Activated CD4-positive, alpha-beta T cell treated with anti-CD3 and anti-CD28 coated beads for 4 hours (primary cell): ENCODE measurements at places on chromosomes 5 and 9.

GRCh38 chr9:129697656-129698253 lies 32.3 kb downstream of the PRRX2 start:
- peak; percentile 53 for DNase-seq

DNA sequence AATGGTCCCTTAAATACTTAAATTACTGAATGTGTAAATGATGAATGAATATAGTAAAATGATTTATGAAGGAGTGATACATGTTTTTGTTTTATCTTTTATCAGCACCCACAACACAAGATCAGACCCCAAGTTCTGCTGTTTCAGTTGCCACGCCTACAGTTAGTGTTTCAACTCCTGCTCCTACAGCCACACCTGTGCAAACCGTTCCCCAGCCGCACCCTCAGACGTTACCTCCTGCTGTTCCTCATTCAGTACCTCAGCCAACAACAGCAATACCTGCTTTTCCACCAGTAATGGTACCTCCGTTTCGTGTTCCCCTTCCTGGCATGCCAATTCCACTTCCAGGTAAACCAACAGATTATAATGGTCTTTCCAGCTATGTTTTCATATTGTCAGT lies 16.3 kb downstream of the TCERG1 start:
- DNase-seq, result no peak

GRCh38 chr5:173429489-173430150 lies 101.4 kb upstream of the STC2 start:
- DNase-seq, result no peak

- DNase-seq, result no peak
Measured at GRCh38 chr9:73446306-73446705, 294.6 kb downstream of the ANXA1 start.

- DNase-seq, result no peak
Measured at GRCh38 chr9:73133022-73133651, 18.5 kb upstream of the ANXA1 start.

- DNase-seq, result no peak
Measured at GRCh38 chr5:40233268-40233667, 446.4 kb upstream of the PTGER4 start.

GRCh38 chr5:15929611-15930263 lies 249.9 kb downstream of the MARCHF11 start:
- DNase-seq, result no peak

DNA sequence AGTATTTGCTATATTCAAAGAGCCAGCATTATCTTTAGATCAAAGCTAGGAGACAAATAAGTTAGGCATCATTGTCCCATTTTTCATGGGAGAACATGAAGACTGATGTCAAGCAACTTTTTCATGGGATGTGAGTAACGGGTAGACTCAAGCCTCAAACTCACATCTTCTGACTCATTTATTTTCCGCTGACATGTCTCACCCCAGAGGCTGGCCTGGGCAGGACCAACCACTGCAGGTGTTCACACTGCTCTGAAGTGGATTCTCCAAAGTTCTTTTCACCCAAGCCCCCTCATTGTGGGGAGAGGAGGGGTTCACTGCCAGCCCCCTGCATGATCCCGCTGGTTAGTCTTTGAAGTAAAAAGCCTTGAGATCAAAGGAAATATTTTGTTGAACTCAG lies 34.9 kb upstream of the BASP1 start:
- DNase-seq, result no peak

GRCh38 chr5:89733772-89734171 lies 675.8 kb downstream of the CETN3 start:
- DNase-seq, result no peak

DNA sequence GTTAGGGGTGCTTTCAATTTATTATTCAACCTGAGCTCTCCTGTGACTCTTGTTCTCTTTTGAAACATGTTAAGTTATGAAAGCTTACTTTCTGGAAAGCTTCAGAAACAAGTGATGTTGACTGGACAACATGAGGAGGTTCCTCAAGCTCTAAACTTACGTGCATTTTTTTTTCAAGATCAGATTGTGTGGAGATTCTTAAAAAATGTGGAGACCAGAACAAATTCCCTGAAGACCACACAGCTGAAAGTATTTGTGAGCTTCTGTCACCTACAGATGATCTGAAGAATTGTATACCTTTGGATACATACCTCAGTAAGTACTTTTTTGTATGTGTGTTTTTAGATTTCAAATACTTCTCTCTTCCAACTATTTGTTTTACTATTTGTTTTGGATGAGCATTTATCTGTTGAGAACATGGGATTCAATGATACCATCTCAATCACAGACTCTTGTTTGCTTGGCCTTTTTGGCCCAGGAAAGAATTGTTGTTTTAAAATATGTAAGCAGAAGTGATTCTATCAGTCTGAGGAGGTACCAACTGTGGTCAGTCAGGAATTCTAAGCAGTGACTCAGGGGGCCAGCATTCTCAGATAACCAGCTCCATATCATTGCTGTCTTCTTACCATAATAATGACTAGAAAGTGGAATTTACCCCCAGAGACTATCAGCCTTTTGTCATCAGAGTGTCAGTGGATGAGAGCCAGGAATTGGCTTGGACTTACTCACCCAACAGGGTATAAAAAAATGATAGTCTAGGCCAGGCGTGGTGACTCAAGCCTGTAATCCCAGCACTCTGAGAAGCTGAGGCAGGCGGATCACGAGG lies 34.4 kb upstream of the GLIPR2 start:
- no peak for DNase-seq

DNA sequence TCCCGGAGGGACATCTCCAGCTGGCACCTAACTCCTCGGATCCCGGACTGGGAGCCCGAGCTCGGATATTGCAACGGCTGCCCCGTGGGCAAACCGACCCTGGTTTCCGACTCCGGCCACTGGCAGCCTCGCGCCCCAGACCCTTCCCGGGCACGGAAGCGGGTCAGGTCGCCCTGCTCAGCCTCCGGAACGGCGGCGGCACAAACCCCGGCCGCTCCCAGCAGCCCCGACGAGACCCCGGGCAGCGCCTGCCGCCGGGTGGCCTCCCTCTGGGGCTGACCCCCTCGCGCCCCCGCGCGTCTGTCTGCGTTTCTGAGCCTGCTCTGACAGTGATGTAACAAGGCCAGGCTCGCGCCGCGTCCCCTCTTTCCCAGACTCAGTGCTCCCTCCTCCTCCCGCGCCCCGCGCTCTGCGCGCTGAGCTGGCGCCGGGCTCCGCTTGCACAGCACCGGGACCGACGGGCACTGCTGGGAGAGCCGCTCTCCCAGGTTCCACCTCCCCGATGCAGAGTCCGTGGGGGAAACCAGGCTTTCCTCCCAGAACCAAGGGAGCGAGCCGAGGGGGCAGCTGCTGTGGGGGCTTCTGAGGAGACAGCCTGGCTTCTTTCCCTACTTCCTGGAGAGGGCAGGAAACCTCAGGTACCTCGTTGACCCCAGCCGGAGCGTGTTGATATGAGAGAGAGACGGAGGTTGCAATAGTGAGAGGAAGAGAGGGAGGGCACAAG lies at the start of gene TMEM215:
TSS of gene TMEM215 (plus strand) at position 373 of the 724 bp plus-strand sequence. CDS start 644 bp downstream, outside the sequence.
- no peak for DNase-seq

DNA sequence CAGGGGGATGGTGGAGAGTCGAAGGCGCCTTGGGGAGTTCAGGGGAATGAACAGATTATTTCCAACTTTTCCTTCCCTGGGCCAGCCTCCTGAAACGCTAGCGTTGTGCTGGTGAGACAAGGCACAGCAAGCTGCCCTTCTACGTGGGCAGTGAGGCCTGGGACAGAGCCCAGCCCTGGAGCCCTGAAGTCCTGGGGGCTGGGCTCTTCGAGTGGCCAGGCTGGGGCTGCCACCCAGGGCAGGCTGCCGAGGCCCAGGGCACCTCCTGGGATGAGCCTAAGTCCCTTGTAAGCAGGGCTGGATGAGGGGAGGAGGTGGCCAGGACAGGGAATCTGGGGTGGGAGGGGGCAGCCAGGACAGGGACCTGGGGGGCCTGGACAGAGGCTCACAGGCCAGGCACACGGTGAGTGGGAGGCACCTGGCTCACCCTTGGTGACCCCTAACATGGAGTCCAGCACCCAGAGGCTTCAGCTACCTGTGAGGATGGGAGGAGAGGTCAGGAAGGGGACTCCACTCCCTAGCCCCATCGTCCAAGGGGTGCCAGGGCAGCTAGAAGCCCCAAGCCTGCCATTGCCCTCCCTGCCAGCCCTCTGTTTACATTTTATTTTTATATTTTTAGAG lies 1.3 kb upstream of the LCN12 start:
- no peak for DNase-seq

DNA sequence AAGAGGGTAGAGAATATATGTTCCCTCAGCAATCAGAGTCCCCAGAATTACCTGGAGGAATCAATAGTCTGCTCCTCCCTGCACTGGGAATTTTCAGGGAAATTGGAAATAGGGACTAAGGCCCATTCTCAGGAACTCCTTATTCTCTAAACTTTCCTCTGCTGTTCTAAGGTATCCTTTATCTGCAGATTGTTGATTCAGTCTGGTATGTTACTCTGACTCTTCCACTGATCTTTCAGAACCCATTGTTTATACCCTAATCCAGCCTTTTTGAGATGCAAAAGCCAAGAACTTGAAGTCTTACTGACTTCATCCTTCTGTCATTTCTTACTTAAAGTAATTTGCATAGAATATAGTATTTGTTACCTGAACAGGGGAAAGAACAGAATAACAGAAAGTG lies 143.5 kb upstream of the PPP1R2B start:
- no peak for DNase-seq

DNA sequence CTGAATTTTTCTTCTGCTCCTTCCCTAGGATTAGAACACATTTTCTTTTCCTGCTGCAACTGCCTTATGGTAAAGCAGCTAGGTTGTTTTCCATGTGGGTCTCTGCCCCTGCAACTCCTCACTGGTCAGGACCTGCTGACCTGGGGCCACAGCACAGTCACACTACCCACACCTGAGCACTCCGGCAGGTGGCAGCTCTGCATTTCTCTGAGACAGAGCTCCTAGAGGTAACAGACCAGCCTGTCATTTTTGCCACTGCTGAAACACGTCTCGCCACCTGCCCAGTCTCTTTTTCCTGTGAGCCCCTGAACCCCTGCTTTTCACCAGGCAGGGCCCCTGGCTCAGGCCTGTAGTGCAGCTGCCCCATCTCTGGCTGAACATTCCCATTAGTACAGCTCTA lies 609.6 kb downstream of the HINT1 start:
- DNase-seq, result no peak

GRCh38 chr9:114373960-114374730 lies 13.6 kb downstream of the AKNA start:
- no peak for DNase-seq

DNA sequence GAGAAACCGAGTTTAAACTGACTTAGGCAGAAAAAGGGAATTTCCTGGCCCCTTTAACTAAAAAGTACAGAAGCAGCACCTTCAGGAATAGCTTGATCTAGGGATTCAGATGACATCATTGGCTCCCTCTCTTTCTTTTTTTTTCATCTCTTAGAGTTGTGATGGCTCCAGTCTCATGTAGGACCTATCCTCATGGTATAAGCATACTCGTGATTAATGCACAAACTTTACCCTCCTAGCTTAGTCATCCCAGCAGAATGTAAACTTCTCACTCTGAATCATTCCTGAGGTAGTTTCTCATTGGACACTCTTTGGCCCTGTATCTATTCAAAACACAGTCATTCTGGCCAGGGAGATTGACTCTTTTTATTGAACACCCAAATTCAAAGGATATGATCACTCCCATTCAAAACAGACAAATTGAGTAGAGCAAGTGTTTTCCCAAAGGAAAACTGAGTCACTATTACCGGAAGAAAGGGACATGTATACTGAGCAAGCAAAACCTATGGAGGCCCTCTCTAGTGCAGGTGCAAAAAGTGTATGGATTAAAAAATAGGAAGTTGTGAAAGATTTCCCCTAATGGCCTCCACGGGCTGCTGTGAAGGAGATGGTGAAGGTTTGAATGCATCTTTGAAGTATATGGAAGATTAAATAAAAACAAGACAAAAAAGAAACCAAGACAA lies 27.6 kb upstream of the SMIM23 start:
- no peak for DNase-seq

GRCh38 chr5:60339691-60340201 lies 360.2 kb downstream of the DEPDC1B start:
- DNase-seq, result no peak

DNA sequence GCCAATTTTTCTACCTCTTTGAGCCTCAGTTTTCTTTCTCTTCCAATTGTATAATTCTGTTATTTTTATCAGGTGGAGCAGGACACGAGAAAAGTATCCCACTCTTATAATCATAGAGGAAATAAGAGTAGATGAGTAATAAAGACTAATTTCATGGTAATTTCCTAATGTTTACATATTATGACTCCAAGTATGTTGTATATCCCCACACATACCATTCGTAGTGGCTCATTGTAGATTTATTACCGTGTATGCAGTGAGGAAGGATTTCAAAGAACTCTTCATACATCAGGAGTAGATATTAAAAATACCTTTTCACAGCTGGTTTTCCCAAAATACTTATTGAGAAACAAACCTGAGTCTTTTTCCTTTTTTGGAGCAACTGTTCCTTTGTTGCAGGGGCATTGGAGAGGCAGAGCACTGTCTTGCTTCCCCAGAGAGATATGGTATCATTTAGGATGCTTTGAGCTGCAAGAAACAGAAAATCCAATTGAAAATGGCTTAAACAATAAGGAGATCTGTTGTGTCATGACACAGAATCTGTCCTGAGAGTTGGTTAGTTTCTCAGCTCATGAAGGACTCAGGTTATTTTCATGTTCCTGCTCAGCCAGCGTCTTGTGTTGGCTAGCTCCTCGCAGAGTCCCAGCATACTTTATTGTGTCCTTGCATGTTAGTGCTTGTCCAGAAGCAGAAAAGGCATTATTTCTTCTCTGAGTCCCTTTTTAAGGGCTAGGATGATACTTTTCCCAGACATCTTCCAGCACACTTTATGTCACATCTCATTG lies 291.2 kb downstream of the ARHGAP26 start:
- no peak for DNase-seq

DNA sequence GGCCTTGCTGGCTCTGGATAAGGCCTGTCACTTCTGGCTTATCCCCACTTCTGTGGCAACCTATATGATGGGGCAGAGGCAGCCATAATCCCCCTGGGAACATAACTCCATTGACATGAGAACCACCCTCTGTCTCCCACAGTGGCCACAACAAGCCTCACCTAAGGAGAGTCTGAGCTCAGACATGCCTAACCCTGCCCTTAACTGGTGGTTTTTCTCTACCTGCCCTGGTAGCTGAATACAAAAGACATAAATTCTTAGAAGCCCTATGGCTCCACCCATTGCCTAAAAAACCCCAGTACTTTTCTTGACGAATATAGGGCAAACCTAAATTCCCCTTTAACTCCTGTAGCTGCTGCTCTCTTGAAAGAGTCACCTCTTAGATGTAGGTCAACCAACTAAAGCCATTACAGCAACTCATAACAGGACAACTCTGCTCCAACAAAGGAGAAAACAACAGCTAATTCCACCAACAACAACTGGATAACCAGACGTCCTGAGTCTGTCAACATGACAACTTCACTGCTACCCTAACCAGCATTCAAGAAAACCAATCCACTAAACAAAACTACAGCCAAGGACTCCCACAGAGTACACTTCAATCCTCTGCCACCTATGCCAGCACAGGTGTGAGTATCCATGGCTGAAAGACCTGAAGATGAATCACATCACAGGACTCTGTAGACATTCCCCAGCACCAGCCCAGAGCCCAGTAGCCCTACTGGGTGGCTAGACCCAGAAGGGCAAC lies 427.7 kb downstream of the PRELID2 start:
- DNase-seq, result no peak
